ENCODE measurements at places on chromosomes 3 and 15.

- no peak for DNase-seq
Measured at GRCh38 chr15:44064706-44065105, 130.4 kb downstream of the FRMD5 start.

- peak; percentile 70 for DNase-seq
Measured at GRCh38 chr15:45112591-45113379, 1.2 kb downstream of the DUOX2 start.

DNA sequence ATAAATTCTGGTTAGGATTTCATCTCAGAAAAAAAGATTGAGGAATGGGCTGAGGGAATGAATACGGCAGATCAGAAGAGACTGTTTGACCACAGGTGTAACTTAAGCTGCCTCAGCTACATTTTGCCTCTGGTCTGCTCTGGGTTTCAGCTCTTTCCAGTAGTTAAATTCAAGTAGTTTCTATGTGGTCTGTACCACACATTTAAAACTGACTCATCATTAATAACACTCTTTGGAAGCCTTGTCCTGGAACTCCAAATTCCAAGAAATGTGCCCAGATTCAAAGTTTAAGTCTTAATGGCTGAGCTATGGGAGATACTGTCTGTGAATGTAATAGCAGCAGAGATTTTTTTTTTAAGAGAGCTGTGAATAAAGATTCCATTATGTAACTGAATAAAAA, 133.1 kb upstream of the IGSF10 start:
- no peak for DNase-seq

DNA sequence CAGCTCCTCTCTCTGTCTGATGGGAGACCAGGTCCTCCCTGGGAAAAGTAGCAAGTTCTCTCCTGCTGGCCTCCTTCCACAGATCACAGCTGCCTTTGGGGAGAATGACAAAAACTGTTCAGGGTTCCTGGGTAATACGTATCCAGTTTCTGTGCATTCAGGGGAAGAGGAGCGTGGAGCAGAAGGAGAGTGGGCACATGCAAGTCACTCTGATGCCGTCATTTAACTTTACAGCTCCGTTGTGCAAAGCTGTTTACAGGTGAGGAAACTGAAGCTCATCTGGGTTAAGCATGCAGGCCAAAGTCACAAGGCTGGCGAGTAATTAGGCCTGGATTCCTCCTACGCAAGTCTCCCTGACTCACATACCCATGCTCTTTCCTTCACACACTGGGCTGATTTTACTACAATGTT, 7.5 kb upstream of the TM4SF1 start:
- DNase-seq: no peak

- DNase-seq: no peak
Measured at GRCh38 chr3:105360003-105360402, 6.7 kb upstream of the ALCAM start.

DNA sequence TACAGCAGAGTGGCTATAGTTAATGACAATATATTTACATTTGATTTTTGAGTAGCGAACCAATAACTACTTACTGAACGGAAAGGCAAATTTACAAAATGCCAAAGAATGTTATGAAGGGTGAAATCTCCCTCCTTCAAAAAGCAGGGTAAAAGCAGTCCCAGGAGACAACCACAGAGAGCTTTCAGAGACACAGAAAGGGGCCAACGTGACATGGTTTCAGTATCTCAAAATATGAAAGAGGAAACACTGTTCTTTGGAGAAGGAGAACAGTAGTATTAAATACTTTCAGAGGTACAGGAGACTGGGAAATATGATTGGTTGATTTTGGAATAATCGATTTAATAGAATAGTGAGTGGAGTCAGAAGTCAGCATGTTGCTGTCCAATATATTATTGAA, 52.3 kb upstream of the ROBO1 start:
- DNase-seq: no peak

GRCh38 chr3:148943506-148944205, 47.7 kb upstream of the GYG1 start:
- DNase-seq: no peak

GRCh38 chr15:29352402-29352801, 82.8 kb upstream of the NSMCE3 start:
- DNase-seq: no peak

- DNase-seq: no peak
Measured at GRCh38 chr3:29789686-29790085, 508.8 kb downstream of the RBMS3 start.

DNA sequence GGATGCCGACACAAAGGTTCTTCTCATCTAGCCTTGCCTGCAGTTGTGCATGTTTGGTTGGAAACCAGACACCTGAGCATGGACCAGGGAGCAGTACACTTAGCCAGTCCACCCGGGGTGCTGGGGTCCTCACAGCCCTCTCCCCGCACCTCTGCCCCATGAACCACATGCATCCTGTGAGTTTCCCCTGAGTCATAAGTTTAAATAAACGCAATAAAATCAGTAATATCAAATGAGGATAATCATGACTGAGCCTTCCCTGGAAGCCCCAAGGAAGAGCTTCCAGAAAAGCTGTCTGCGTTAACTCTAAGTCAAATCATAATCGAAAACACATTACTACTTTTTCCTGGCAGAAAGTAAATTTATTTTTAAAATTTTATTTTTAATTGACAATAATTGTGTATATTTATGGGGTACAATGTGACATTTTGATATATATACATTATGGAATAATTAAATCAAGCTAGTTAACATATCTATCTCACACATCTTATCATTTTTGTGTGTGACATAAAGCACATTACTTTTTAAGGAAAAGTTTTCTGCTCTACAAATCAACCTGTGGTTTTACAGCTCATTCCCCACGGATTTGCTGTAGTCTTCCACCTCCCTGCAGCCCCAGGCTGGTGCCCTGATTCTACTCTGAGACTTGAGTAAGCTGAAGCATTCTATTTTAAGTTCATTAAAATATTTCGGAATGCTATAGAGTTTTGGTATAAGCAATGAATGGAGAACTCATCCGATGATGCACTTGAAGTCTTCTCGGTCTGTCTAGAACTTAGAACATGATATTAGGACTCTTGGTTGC, 166.0 kb upstream of the EIF1B start:
- no peak for DNase-seq

DNA sequence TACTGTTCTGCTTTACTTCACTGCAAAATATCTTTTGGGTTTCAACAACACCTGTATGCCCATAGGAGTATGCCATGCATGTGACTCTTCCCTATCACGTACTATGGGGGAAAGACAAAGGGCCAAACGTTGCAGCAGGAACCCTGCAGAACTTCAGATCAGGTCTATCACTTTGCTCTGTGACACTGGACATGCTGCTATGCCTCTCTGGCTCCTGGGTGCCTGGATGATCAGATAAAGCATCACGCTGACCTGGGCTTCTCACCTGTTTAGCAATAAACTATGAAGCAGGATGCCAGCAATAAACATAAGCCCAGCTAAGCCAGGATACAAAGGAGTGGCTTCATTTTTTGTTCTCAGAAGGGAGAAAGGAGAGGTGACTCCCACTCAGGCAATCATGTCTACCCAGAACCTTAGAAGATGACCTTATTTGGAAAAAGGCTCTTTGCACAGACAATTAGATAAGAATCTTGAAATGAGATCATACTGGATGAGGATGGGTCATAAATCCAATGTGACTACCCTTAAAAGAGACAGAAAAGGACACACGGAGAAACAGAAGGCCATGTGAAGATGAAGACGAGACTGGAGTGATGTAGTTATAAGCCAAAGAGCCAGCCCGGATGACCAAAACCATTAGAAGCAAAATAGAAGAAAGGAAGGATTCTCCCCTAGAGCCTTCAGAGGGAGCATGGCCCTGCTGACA, 19.3 kb downstream of the POMGNT2 start:
- no peak for DNase-seq

DNA sequence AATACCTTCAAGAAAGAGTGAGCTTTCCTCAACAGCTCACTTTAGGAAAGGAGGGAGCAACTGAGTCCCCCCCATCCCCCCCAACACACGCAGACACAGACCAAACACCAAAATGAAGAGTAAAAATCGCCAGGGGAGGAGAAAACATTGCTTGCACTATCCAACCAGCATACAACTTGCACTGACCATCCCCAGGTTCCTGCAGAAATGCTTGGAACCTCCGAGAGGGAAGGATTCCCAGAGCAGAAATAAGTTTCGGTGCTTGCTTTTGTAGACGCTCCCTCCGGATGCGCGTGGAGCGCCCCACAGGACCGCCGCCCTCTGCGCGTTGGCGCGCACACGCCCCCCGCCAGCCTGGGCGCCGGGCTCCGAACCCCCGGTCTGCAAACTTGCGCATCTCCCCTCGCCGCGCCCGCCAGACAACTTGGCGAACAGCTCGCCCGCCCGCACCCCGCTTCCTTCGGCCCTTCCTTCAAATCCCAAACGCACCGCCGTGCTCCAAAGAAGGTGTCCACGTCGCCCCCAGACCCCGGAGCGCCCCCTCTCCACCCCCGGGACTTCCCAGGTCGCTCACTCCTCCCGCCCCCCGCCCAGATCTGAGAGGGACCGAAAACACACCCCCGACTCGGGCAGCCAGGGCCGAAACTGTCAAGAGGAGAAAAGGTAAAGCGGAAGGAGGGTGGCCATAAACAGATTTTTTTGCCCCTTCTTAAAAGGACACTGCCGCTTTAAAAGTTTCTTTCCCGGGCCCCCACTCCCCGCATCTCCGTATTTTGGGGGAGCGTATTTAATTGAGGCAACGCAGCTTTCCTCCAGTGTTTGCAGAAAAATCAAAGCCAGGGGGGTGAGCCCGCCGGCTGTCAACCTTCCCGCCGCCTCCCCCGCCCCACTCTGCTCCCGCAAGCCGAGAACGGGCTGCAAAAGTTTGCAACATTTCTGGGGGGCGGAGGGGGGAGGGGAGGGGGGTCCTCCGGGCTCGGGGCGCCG, 859 bp downstream of the RORA start:
- DNase-seq: no peak

- no peak for DNase-seq
Measured at GRCh38 chr3:163936543-163936942, 1141.8 kb downstream of the SI start.

DNA sequence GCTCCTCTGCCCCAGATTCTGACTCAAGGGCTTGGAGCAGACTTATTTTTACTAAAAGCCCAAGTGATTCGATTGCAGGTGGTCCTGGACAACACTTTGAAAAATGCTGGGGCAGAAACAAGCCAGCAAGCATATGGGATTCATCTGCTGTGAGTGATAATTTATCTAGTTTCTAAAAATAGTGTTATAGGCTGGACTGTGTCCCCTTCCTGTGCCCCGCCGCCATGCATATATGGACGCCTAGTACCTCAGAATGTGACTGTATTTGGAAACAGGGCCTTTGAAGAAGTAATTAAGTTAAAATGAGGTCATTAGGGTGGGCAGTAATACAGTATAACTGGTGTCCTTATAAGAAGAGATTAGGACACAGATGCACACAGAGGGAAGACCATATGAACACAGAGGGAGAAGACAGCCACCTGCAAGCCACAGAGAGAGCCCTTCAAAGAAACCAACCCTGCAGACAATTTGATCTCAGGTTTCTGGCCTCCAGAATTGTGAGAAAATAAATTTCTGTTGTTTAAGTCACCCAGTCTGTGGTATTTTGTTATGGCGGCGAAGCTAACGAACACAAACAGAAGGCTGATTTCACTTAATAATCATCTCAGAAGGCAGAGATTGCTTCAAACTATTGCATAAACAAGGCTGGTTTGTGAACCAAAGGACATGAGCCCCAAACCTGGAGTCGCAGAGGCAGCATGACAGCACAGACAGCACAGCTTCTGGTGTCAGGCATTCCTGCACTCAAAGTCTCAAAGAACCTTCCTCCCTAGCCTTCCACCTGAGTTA, 59.1 kb downstream of the CCNL1 start:
- DNase-seq: no peak

DNA sequence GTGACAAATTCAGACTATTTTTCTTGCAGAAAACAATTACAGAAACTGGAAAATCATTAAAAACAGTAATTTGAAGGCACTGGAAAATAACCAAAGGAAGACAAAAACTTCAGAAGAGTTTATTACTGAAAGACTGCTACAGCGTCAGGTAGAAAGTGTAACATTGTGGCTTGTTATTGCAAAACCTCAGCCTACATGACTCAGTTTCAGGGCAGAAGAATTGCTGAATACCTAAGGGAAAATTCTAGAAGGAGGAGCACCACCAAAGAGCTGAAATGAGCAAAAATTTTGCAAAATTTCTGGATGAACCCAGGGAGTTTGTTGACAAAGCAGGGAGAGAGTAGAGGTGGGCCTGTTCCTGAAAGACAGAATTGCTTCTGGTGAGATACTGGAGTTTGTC, 219.6 kb downstream of the C3orf38 start:
- DNase-seq: no peak

- peak; percentile 24 for DNase-seq
Measured at GRCh38 chr15:41804361-41804760, 23.5 kb upstream of the JMJD7 start.

- no peak for DNase-seq
Measured at GRCh38 chr15:90054618-90055097, 47.6 kb downstream of the IDH2 start.

GRCh38 chr3:129565902-129566301, 22.9 kb downstream of the H1-8 start:
- no peak for DNase-seq

GRCh38 chr3:1380926-1381646, 288.3 kb downstream of the CNTN6 start:
- no peak for DNase-seq

GRCh38 chr3:190566043-190566933, 52.4 kb downstream of the IL1RAP start:
- peak; percentile 11 for DNase-seq

DNA sequence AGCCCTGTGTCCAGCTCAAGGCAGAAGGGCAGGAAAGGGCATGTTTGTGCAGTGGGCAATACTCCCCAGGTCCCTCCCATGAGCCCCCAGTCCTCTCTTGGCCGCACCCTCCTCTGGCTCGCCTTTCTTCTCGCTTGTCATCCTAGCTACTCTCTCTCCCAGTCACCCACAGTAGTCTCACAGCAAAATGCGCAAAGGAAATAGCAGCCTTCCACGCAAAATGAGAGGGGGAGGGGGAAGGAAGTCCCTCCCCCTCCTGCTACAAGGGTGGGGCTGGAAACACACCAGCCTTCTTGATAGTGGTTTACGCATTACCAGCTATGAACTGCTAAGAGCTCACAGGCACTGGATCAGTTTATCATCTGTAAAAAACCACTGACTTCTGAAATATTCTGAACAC, 83.8 kb downstream of the GADL1 start:
- DNase-seq: no peak

- no peak for DNase-seq
Measured at GRCh38 chr3:10351013-10351735, 30.3 kb upstream of the SEC13 start.

DNA sequence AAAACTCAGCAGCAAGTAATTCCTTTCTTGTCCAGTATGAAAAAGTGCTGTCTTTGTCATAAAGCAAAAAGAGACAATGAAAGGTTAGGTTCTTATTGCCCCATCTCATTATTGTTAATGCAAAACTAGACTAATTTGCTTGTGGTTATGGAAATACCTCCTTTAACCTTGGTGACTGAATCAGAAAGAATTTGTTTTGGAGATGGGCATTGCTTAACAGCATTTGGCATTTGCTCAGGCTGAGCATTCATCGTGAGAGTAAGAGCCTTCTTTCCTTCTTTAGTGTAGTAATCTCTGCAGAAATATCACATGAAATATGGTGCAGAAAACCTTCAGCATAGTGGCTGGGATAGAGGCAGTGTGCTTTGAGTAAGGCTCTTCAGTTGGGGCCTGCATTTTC, 103.1 kb downstream of the CNTN6 start:
- DNase-seq: no peak

- DNase-seq: no peak
Measured at GRCh38 chr3:151875759-151876158, 2.3 kb downstream of the SUCNR1 start.
